ENCODE measurements at places on chromosomes 16 and 17.

- DNase-seq, result peak; percentile 81
Observed at GRCh38 chr17:78186692-78187595, at the start of the genes AFMID and TK1. AFMID (plus strand) TSS chr17:78187362; CDS start chr17:78187371, 9 bp downstream. TK1 (minus strand) TSS chr17:78187052; CDS start chr17:78186994, 58 bp downstream.

DNA sequence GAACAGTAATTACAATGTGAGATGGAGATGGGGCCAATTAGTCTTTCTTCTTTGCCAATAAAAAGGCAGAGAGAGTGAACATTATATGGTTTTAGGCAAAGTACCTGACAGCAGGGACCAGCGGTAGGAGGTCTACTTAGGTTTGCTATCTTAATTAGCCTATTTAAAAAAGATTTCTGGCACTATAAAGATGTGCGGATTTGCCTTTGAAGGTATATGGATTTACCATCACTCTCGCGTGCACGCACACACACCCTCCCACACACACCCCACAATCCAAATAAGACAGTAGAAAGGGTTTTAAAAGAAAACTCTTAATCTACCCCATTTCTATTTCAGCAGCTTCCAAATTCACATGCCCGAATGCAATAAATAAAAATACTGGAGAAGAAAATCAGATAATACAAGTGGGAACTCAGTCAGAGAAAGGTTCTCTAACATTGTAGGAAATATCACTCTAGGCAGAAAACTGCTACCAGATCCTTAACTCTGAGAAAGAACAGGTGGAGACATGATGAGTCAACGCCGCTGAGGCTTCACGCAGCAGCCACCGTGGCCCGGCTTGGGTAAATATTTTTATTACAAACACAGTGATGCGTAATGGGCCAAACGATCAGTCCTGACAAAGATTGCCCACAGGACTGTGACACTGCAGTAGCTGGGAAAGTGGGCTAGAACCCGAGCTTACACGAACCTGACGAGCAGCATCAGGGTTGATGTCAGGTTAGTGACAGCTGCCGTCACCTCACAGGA, 66.6 kb upstream of the AXIN2 start:
- no peak for DNase-seq

DNA sequence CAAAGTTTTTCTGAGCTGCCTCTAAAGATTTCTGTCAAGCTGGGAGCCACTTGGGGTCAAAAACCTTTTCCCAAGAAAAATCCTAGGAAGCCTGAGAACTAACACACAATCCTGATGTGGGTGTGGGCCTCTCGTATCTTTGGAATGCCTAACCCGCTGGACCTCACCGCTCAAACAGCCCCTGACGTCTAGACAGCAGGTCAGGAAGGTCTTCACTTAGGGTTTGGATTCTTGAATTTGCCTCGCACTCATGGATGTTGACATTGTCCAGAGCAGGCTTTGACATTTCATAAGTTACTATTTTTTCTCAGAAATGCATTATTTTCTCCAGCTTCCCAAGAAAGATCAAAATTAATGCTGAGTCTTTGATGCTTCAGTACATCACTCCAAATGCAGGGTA, 18.9 kb downstream of the TEX2 start:
- no peak for DNase-seq

- DNase-seq, result no peak
Observed at GRCh38 chr16:65122724-65123395, 997 bp upstream of the CDH11 start.

- no peak for DNase-seq
Observed at GRCh38 chr16:5465714-5466113, 368.1 kb upstream of the EEF2KMT start.

DNA sequence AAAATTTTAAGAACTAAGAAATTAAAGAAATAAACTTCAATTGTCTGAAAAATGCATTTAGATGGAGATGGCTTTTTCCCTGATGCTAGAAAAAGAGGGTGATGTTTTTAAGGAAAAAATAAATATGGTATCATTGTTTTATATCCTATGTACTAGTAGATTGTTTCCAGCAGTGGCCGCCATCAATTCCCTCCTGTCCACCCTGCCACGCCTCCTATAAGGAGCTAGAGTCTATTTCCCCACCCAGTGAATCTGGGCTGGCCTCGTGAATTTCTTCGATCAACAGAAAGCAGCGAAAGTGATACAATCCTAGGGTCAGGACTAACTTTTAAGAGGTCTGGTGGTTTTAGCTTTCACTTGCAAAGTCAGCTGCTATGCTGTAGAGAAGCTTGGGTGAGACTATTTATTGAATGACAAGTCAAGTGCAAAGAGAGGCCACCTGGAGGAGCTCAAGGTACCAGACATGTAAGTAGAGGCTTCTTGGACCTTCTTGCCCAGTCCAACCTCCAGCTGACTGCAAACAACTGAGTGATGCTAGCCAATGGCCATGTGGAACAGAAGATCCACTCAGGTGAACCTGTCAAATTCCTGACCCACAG, 80.9 kb upstream of the MTMR4 start:
- DNase-seq, result no peak

GRCh38 chr16:28136751-28137434, 73.4 kb upstream of the GSG1L start:
- DNase-seq, result peak; percentile 45

DNA sequence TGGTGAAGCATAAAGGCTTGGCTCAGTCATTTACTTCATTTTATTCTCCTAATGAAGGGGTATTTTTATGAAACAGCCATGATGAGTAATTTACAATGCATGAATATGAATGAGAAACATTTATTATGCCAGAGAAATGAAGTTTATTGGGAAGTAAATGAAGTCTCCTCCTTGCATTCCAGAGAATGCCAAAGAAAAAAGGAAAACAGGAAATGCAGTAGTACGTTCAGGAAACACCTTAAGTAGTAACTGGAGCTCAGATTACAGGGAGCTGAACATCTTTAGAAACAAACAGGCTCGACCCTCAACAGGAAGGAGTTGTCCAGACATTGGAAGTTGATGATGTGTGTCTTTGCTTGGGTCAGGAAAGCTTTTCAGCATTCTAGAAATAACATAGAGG, 4.6 kb downstream of the KRT34 start:
- DNase-seq, result no peak

GRCh38 chr16:22063888-22064467, 28.4 kb upstream of the VWA3A start:
- no peak for DNase-seq

GRCh38 chr17:29169806-29170591, 10.2 kb downstream of the MYO18A start:
- no peak for DNase-seq
